Hepatocyte (in vitro differentiated cells): ENCODE measurements at places on chromosomes 1 and 21. TPM values are rescaled to one million over a fixed set of nuclear protein-coding genes. Genes with fewer than 3 reads are reported as not detected.

DNA sequence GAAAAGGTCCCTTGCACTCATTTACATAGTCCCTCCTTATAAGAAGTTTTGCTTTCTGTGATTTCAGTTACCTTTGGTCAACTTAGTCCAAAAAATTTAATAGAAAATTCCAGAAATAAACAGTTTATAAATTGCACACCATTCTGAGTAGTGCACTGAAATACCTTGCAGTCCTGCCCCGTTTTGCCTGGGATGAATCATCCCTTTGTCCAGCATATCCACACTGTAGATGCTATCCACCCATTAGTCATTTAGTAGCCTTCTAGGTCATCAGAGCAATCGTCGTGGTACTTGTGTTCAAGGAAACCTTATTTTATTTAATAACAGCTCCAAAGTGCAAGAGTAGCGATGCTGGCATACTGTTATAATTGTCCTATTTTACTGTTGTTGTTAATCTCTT, 38.0 kb downstream of the SPRTN start:
- DNase-seq, result no peak

DNA sequence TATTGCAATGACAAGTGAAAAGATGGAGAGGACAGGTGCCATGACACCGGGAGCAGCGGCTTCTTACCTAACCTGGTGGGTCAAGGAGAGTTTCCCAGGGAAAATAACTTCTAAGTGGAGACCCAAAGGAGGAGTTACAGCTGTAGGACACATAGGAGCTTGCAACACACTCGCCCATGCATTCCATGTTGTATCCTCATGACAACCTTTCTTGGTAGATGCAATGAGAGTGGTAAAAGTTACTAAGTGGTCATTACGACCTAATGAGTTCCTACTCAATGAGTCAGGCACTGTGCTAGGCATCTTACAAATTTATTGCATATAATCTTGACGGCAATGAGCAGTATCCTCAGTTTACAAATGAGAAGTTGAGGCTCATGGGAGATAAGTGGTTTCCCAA, 119.5 kb upstream of the HOOK1 start:
- DNase-seq, result no peak

DNA sequence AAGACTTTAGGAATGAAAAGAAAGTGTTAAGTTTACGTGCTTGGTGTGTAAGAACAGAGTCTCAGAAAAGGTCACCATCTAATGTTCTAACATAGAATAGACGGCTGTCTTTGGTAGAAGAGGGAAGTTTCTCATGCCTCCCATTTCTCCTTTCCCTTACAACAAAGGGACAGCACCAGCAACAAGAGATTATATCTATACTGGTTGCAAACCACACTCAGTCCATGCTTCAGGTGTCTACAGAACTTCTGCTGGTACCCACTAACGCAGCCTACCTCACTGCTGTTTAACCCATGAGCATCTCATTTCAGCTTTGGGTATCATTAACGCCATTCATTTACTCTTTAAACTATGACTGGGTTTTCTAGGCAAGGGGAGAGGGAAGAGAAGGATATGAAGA, 9.2 kb upstream of the ITPKB start:
- no peak for DNase-seq

GRCh38 chr1:1371364-1371745, 3.7 kb downstream of the AURKAIP1 start:
- no peak for DNase-seq

DNA sequence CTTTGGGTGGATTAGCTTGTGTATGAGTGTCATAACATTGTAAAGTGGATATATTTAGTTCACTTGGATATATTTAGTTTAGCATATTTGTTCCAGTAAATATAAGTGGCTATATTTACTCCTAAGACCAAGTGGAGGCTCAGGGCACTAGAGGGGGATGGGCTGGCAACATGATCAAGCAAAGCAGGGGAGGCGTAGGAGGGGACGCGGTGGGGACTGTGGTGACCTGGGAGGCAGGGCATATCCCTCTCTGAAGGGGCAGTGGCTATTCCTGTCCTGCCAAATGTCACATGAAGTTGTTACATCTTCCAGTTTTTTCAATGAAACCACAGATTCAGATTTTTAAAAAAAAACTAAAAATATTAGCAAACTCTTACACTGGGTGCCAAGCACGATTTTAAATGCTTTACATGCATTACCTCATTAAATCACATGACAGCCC, 51.9 kb upstream of the EDN2 start:
- no peak for DNase-seq

The ACOT11 gene
- 9.3 and 20.0 TPM in 2 replicates for polyA plus RNA-seq

DNA sequence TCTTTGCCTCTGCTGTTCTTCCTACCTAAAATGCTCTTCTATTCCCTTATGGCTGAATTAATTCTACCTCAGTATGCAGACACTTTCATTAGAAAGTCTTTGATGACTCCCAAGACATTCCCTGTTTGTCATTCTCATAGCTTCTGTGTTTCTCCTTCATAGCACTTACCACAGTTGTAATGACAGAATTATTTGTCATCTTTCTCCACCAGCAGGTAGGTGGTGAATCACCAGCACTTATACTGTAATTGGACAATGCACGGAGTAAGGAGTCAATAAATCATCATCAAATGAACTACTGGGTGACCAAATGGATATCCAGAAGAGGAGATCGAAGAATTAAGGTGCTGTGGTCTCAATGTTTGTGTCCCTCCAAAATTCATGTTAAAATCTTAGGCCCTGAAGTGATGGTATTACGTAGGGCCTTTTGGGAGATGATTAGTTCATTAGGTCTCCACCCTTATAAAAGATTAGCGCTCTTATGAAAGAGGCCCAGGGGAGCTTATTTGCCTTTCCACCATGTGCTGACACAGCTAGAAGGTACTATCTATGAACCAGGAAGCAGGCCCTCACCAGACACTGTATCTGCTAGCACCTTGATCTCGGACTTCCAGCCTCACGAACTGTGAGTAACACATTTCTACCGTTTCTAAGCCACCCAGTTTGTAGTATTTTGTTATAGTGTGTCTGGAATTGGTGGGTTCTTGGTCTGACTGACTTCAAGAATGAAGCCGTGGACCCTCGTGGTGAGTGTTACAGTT, 2.4 kb upstream of the CCT8 start:
- DNase-seq, result no peak

GRCh38 chr1:244211559-244211944, 160.5 kb downstream of the ZBTB18 start:
- no peak for DNase-seq

GRCh38 chr1:208527156-208527555, 283.0 kb upstream of the PLXNA2 start:
- no peak for DNase-seq

DNA sequence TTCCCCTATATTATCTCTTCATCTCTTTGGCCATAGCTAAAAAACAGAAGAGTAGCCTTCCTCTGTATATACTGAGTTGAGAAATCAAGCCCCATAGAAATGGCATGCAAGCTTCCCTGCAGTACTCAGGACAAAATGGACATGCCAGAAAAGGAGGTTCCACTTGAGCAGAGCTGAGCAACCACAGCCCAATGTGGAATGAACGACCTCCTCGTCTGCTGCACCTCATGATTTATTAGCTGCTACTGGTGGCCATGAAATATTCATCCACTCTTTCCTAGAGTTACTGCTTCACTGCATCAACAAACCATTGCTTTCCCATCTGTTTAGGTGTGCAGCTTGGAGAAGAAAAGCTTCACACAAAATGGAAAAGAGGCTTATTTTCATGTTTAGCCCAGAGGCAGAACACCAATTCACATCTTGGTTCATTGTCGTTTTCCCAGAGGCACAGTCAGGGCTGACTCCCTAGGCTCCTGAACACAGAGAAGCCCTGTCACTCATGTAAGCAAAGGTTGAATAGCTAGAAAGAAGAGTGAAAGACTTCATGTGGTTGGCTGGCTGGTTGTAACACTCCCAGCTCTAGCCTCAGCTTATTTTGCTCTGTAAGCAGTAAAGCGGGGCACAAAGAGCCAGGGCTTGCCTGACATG, 148.0 kb downstream of the TSEN15 start:
- DNase-seq, result no peak

DNA sequence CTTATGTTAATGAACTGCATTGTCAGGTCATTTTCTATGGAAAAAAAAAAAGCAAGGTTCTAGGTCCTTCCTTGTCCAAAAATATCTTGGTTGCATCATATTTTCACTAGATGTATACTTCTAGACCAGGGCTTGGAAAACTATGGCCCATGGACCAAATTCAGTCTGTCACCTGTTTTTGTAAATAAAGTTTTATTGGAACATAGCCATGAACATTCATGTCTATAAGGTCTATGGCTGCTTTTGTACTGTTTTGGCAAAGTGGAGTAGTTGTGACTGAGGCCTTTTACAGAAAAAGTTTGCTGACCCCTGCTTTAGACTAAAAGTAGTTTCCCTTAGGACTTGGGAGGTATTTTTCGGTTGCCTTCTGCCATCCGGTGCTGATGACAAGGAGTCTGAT, 19.2 kb upstream of the PLA2G2E start:
- DNase-seq, result no peak

The TMPRSS15 gene
- not detected in 2 replicates for polyA plus RNA-seq

DNA sequence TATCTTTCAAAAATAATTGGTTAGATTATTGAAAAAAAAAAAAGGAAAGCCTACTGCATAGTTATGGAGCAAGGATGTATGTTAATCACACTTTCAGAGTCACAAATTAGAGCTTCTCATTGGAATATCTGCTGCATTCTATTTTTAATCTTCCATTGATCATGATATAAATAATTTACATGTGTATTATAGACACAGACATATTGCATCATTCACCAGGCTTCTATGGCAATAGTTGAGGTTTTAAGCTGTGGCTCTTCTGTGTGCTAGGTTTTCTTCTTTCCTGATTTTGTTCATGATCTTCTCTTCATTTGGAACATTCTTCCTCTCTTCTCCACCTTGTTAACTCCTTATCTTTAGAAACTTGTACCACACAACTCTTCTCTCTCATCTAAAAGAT, 123.2 kb upstream of the HMCN1 start:
- DNase-seq, result no peak

The FAM177B gene
- 0.19 and 1.2 TPM in 2 replicates for polyA plus RNA-seq

DNA sequence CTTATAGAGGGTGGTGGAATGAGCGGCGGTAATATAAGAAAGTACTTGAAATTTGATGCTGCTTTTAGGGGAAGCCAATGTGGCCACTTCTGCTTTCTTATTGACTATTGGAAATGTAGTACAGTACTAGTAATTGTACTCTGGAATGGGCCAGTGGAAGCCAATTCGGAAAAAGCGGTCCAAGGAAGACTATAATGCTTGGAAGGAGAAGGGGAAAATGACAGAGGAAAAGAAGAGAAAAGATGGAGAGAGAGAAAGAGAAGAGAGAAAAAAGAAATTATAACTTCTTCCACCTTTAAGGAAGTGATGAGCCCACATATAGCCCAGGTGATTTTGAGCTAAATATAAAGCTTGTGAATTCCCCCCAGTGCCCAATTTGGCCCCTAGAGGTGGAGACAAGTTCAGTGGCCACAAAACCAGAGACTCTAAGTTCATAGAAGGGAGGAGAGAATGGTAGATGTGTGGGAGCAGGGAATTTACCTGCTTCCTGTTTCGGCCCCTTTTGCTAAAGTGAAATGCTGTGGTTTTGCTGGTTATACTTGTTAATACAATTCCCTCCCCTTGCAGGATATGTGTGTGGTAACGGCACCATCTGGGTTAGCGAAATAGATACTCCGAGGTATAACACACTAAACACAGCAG, 35.7 kb upstream of the DUSP10 start:
- no peak for DNase-seq

- no peak for DNase-seq
These were observed 92.0 kb downstream of the ETS2 start for GRCh38 chr21:38897532-38898421.

- DNase-seq, result no peak
These were observed 142.5 kb downstream of the TIAM1 start for GRCh38 chr21:31201548-31201947.

The GRIK1 gene
- polyA plus RNA-seq, result 0.77 and 2.4 TPM in 2 replicates

The CFHR2 gene
- polyA plus RNA-seq, result 6.8 and 9.6 TPM in 2 replicates

The FTCD gene
- 60.9 and 76.8 TPM in 2 replicates for polyA plus RNA-seq

The FCER1G gene
- 4.8 and 14.5 TPM in 2 replicates for polyA plus RNA-seq

DNA sequence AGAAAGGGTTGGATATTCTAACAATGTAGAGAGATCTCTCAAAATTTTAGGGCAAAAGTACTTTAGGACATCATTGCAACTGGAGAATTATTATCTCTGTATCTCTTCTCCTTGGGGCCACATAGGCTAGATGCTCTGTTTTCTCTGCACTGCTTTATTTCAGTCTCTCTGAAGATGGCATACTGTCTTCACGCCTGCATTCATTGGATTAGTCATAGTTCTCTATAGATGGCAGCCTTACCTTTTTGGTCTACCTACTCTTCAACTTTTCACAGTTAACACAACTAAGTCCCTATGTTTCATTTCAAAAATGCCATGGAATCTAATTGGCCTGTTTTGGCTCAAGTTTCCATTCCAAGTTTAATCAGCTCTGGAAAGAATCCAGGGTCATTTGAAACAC, 1623.3 kb upstream of the B3GALT2 start:
- DNase-seq, result no peak

DNA sequence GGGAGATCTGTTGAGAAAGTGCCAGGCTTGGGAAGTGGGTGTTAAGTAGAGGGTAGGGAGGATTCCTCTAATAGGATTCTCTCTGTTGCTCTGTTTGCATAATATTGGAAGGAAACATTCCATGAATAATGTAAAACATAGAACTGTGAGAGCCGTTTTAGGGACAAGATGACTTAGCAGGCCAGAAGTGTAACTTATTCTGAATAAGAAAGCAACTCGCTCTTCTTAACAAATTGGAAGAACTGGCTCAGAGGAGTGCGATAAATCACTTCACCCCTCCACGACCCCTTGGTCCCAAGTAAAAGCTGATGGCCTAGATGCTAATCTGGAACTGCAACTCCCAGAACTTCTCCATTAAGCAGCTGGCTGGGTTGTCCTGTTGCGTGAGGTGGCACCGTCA, 19.1 kb downstream of the SIM2 start:
- no peak for DNase-seq

- no peak for DNase-seq
These were observed 34.0 kb downstream of the ADAM30 start for GRCh38 chr1:119862276-119862675.

DNA sequence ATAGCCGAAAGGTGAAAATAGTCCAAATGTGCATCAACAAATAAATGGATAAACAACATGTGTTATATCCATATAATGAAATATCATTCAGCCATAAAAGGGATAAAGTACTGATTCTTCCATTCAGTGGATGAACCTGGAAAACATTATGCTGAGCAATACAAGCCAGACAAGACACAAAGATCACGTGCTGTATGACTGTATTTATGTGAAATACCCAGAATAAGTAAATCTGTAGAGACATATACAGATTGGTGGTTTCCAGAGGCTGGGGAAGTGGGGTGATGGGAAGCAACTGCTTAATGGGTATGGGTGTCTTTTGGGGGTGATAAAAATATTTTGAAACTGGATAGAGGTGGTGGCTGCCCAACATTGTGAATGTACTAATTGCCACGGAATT, 13.3 kb upstream of the GSTM4 start:
- no peak for DNase-seq
